ENCODE measurements at places on chromosomes 12 and 14.

- peak; percentile 64 for DNase-seq
Measured at GRCh38 chr12:48999371-49000131, at the start of gene DDN. Gene DDN (minus strand): TSS chr12:48999375. CDS start chr12:48999287, 88 bp downstream.

GRCh38 chr12:67091678-67092077, 177.5 kb upstream of the CAND1 start:
- no peak for DNase-seq

GRCh38 chr14:71309756-71310155, 402.5 kb downstream of the PCNX1 start:
- DNase-seq: peak; percentile 5

GRCh38 chr12:124169577-124170284, 125.2 kb upstream of the RFLNA start:
- no peak for DNase-seq

DNA sequence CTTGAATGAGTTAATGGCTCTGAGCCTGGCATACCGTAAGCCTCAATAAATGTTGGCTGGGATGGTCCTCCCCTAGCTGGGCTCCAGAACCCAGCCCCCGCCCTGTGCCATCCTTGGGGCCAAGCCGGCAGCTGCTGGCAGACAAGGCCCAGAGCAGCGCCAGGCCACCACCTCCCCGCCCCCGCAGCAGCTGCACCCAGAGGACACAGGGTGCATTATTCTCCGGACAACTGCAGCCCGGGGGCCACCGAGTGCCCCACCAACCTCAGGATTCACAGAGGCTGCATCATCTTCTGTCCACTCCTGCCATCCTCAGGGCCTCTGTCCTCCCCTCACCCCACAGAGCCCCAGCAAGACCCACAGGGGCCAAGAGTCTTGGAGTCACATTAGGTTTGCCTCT, 92.7 kb downstream of the NCOR2 start:
- DNase-seq: no peak

GRCh38 chr14:91138511-91139359, 24.9 kb downstream of the DGLUCY start:
- peak; percentile 42 for DNase-seq

GRCh38 chr12:2291182-2291832, 238.5 kb downstream of the CACNA1C start:
- peak; percentile 30 for DNase-seq

DNA sequence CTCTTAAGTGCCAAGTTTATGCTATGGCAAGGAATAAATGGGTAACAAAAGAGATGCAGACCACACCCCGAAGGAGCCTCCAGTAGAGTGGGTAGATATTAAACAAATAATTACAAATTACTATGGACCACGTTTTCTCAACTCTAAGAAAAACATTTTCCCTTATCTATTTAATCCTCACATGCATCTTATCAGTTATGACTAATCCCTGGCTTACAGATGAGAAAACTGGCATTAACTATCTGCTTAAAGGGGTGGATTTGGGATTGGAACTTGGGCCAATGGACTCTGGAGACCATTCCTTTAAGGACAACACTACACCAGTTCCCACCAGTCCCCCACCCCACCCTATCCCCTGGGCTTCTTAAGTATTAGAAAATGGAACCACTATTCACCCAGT, 26.3 kb downstream of the PPM1H start:
- no peak for DNase-seq
